ENCODE measurements at places on chromosomes 5 and 9. TPM values are rescaled to one million over a fixed set of nuclear protein-coding genes. Genes with fewer than 3 reads are reported as not detected.

DNA sequence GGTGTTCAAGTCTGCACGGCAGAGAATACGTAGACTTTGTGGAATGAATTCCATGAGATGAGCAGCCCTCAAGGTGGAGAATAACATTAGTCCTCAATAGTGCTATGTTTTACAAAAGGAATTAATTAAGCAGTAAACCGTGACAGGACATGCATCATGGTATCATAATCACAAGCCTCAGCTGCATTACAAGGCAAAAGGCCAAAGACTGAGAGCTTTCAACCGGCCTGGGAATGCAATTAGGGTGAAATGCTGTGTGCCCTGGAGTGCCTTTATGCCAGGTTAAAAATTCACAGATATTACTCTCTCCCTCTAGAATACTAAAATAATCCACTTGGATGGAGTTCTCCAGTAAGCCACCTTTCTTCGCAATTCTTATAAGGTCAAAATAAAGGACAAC lies 270.6 kb downstream of the MLLT3 start:
- no peak for DNase-seq

GRCh38 chr9:98896632-98897031 lies 47.1 kb upstream of the COL15A1 start:
- no peak for DNase-seq

DNA sequence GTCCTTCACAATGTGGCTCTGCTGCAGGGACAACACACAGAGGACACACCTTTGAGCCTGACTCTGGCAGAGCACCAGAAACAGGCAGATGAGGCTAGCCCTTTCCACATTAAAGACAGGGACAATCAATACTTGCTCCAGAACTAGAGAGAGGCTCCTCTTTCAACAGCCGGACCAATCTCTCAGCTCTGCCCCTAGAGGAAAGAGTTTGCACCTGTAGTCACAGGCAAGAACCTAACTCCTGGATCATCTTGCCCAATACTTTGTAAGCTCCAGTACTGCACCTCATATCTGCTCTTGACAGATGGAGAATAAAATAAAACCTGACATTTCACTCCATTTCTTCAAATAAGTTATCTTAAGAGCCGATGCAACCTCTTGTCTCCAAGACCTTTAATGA lies 52.1 kb downstream of the EPB41L4A start:
- DNase-seq: no peak

DNA sequence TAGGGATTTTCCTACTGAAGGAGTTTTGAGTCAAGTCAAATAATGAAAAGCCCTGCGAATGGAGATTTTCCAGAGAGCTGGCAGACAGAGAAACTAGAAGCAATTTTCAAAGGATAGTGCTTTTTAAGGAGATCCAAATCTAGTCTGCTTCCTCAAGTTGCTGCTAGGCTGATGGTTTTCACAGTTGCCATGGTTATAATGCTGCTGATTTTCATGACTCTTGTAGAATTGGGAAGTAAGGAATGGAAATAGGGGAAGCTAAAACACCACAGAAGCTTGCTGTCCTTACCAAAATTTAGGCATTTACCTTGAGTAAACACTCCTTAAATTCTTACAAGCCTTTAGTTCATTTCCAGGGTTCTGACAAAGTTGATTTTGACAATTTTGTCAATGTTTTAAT lies 30.1 kb upstream of the HAPLN1 start:
- DNase-seq: no peak

PCDHB16 gene
- 0.51 TPM for total RNA-seq

- no peak for DNase-seq
These were observed 22.4 kb downstream of the TNFAIP8 start for GRCh38 chr5:119378075-119378700.

DNA sequence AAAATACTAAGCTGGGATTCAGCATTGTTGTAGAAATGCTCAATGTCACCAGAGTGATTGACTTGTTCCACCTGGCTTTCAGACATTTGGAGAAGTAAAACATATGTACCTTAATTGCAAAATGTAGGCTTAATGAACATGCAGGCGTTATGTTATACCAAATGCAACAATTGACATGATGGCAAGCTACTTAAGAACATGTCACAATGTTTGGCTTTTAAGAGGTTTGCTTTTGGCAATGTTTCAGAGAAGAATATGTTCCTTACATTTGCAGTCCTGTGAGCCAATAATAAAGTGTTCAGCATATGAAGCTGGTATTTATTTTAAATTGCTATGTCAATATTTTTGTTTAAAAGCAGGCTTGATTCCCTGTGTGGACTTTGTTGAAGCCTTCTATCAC lies 111.7 kb upstream of the NUDT12 start:
- peak; percentile 35 for DNase-seq

UBAC1 gene
- total RNA-seq: 30.6 TPM

DNA sequence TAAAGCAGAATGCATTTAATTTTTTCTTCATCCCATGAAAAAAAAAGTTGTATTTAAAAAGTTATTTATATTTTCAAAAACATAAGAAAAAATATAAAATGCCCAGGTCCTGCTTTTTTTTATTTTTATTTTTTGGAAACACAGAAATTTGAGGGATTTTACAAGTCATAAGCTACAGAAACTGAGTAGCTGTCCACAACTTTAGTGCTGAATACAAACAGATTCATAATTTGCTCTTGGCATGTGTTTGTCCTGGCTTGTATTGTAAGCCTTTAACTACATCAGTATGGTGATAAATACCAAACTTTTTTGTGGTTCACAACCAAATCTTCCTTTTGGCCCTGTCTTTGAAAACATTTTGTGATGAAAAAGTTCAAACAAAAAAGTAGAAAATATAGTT lies 7.5 kb upstream of the PLCXD3 start:
- peak; percentile 39 for DNase-seq

DNA sequence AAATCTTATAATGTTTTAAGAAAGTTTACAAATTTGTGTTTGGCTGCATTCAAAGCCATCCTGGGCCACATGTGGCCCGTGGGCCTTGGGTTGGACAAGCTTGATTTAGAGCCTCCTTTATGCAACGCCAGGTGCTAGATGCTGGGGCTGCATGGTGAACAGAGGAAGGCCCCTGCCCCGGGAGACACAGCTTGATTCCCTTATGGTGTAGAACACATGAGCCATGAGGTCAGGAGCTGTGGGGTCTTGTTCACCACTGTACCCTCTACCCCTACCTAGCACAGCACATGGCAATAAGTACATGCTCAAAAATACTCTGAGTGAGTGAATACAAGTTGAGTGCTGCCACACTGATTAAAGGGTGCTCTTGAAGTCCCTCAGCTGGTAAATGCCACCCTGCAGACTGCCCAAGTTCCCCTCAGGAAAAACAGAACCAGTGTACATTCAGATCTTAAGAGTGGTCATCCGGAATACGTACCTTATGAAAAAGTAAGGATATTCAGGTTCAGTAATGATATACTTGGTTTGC lies 71.9 kb downstream of the ARRDC3 start:
- no peak for DNase-seq

DNA sequence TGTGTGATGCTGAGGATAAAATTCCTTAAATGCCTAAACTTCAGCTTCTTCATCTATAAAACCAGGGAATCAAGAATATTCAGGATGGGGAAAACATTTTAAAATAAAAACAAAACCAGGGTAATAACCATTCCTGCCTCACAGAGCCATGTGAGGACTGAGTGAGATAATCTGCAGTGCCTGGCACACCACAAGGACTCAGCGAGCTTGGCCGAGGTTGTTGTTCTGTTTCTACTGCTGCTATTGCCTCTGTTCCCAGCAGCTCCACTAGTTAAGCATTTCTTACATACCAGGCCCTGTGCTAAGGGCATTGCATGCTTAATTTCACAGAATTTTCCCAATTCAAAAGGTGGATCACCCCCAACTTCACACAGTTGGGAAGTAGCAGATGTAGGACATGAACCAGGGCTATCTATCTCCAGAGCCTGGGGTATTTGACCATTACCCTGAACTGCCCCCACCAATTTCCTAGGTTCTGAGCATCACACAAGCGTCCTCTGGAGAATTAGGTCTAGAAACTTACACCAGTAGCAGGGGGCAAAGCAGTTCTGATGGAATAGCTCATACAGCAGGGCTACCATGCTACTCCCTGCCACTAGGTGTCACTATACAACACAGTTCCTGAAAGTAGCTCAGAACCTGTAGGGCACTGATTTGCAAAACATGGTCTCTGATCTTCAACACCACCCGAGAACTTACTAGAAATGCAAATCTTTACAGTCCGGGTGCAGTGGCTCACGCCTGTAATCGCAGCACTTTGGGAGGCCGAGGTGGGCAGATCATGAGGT lies 74.3 kb downstream of the LRSAM1 start:
- DNase-seq: peak; percentile 71

SLC6A18 gene
- total RNA-seq: not detected

- peak; percentile 10 for DNase-seq
These were observed 55.5 kb downstream of the CEP120 start for GRCh38 chr5:123367739-123368138.

DNA sequence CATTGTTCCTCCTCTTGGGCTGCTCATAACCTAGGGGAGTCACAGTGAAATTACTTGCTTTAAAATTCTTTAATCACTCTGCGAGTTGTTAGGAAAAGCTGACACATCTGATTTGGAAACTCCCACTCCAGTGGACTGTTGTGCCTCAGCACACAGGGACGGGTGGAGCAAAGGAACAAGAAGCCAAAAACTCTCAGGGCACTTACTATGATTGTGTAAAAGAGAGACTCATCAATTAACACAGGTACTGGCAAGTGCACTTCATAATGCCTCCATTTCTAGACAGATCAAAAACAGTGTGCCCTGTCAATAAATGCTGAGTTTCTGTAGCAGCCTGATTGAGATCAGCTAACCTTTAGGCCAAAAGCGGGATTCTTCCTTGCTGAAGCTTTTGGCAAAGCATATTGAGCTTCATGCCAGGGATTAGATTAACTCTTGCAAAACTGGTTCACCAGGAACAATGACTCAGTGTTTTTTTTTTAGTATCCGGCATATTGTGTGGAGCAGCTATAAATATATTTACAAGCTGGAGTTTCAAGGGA lies 55.9 kb downstream of the TMC1 start:
- peak; percentile 86 for DNase-seq

- peak; percentile 73 for DNase-seq
These were observed 118.6 kb downstream of the ZSWIM6 start for GRCh38 chr5:61450493-61451279.

ADRA1B gene
- 0.26 TPM for total RNA-seq

GRCh38 chr9:95515272-95516113 lies 1.3 kb downstream of the PTCH1 start:
- DNase-seq: no peak

DNA sequence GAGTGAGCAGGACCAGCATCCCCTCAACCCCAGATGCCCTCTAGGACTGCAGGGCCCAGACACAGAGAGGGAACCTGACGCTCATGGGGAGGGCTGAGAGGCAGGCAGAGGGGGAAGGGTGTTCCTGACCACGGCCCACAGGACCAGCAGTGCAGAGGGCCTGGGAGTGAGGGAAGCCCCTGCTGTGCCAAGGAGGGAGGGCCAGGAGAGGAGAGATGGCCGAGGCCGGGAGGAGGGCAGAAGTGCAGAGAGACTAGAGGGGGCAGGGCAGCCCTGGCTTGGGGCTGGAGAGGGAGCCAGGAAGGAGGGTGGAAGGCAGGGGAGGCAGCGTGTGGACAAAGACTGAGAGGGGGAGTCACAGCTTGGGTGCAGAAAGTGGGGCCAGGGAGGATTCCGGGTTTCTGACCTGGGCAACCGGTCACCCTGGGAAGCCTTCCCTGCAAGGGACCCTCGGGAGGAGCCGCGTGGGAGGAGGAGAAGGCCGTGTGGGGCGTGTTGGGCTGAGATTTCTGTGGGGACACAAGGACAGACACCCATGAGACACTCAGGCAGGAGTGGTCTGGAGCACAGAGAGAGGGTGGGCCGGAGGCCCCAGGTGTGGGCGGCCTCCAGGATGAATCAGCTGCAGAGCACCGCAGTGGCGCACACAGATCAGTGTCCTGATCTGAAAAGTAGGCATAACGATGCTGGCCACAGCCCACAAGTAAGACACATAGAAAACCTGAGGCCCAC lies 117.5 kb downstream of the ADAMTS2 start:
- peak; percentile 23 for DNase-seq

DNA sequence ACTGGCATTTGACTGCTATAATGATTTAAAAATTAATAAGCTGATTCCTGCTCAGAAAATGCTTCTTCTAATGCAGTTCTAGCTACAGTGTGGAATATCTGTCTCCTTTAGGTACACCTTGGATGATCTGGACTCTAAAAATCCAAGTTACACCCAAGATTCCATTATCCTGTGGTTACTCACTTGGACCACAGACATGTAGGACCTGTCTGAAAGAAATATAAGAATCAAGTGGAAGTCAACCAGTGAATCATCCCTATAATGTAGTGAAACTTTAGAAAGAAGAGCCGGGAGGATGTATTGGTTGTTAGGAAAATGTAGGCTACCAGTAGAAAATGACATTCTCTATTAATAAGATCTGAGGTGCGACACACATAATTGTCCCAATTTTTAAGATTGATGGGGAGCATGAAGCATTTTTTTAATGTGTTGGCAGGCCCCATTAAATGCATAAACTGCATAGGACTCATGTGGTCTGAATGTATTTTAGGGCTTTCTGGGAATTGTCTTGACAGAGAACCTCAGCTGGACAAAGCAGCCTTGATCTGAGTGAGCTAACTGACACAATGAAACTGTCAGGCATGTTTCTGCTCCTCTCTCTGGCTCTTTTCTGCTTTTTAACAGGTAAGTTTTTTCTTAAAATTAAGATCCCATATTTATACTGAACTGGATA lies at the start of gene SPINK6:
TSS of gene SPINK6 (plus strand) at position 512 of the 673 bp plus-strand sequence. CDS start at position 567, 55 bp downstream.
- no peak for DNase-seq

SUSD3 gene
- 4.6 TPM for total RNA-seq

- no peak for DNase-seq
These were observed 30.1 kb upstream of the SIL1 start for GRCh38 chr5:139228201-139228803.

GRCh38 chr9:89468281-89468960 lies 29.5 kb downstream of the SEMA4D start:
- no peak for DNase-seq

DNA sequence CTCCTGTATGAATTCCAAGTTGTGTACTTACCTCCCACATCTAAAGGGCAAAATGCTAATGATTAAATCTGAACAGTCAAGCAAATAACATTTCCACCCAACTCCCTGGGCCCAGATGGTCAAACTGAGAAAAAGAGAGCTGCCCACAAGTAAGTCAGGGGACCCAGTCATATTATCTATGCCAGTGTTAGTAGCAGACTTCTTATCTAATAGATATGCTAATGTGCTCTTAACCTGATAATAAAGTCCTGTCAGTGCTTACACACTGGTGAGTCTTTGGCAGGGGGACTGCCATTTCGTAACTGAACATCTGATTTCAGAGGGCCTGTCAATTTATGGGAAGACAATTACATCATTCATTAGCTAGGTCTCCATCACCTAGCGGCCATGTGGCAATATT lies 292.3 kb upstream of the WWC1 start:
- DNase-seq: peak; percentile 69

DNA sequence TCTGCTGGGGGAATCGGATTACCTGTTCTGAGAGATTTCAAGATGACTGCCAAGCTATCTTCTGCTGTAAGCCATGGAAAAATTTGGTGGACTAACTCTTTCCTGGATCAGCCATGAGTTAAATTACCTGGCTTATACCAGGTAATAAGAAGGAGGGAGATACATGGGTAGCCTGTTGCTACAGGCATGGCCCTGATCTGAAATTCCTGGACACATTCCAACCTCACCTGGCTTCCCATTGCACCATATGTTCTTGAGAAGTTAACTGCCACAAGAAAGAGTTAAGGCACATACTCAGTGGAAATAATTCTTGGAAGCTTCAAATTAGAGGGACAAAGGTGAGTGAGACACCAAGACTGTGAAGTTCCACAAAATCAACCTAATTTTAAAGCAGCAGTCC lies 371.3 kb downstream of the ACTL7B start:
- no peak for DNase-seq

Measured in fibroblast of lung (primary cell).